ENCODE measurements at places on chromosomes 7 and 10. TPM values are rescaled to one million over a fixed set of nuclear protein-coding genes. Genes with fewer than 3 reads are reported as not detected.

Gene IFIT2
- 9.9 TPM for total RNA-seq

Gene PIP
- total RNA-seq: not detected

Gene SKIDA1
- 0.12 TPM for total RNA-seq

Gene THNSL1
- total RNA-seq: 2.5 TPM

Gene ZNF736
- total RNA-seq: 26.6 TPM

Gene HYAL4
- 0.54 TPM for total RNA-seq

Gene OR2A42
- total RNA-seq: 0.04 TPM

Gene NANOS1
- total RNA-seq: 0.19 TPM

Gene PRLHR
- not detected for total RNA-seq

Gene OPN4
- total RNA-seq: not detected

Gene UPK3B
- total RNA-seq: 1.3 TPM

Gene SPDYE16
- 0.58 TPM for total RNA-seq

Gene CCDC172
- total RNA-seq: not detected

Gene CDHR3
- total RNA-seq: 3.7 TPM

Gene GIMAP4
- total RNA-seq: 311 TPM

Gene C7orf57
- total RNA-seq: 0.10 TPM

Gene WDFY4
- 0.37 TPM for total RNA-seq

Gene MYPN
- not detected for total RNA-seq

Gene NACAD
- not detected for total RNA-seq

Gene GIMAP6
- 105 TPM for total RNA-seq

Gene DEPP1
- total RNA-seq: 0.22 TPM

Gene CHRM2
- not detected for total RNA-seq

Gene WDR11
- total RNA-seq: 54.1 TPM

Gene PRF1
- total RNA-seq: 116 TPM

Gene PNLIP
- not detected for total RNA-seq

Gene GOT1
- total RNA-seq: 33.2 TPM

Gene HOXA11
- not detected for total RNA-seq

Gene SEMA3A
- 1.4 TPM for total RNA-seq

Gene TAS2R4
- total RNA-seq: 1.3 TPM

Gene CRTAC1
- total RNA-seq: not detected

Gene AQP1
- 0.21 TPM for total RNA-seq

Gene HSPB1
- total RNA-seq: 28.1 TPM

Gene HMX2
- total RNA-seq: not detected

Gene HGF
- not detected for total RNA-seq

Gene EN2
- total RNA-seq: not detected

Gene GRID2IP
- total RNA-seq: 0.07 TPM

Gene ZNF503
- total RNA-seq: 0.07 TPM

Gene IRF5
- total RNA-seq: 6.5 TPM

Gene CALN1
- total RNA-seq: not detected

Gene CALHM3
- 0.17 TPM for total RNA-seq

Gene SUGCT
- not detected for total RNA-seq

Gene TES
- total RNA-seq: 139 TPM

Gene SFRP5
- not detected for total RNA-seq

Gene HTR7
- not detected for total RNA-seq

Gene HTR5A
- total RNA-seq: not detected

Gene TECPR1
- total RNA-seq: 99.2 TPM

Gene GPR141
- not detected for total RNA-seq

Gene ANKRD30A
- not detected for total RNA-seq

Gene FGFR2
- total RNA-seq: not detected

Gene AMZ1
- total RNA-seq: 0.08 TPM

Gene NRAP
- not detected for total RNA-seq

Gene FGFBP3
- total RNA-seq: 1.4 TPM

Gene COPG2
- 11.0 TPM for total RNA-seq

Gene CTBP2
- 0.40 TPM for total RNA-seq

Gene LBX1
- not detected for total RNA-seq

Gene NAT16
- not detected for total RNA-seq

Gene EBLN1
- not detected for total RNA-seq

Gene GPR37
- not detected for total RNA-seq

Measured in activated CD4-positive, alpha-beta T cell treated with anti-CD3 and anti-CD28 coated beads, Interleukin-2, amount 10 ng/mL, durations not matched to agents 7 days and 5 days (primary cell).